NCI-H524 (cell line): ENCODE measurements at places on chromosomes 3 and 15.

GRCh38 chr15:101307048-101307896 lies 12.2 kb upstream of the SNRPA1 start:
- DNase-seq: no peak

DNA sequence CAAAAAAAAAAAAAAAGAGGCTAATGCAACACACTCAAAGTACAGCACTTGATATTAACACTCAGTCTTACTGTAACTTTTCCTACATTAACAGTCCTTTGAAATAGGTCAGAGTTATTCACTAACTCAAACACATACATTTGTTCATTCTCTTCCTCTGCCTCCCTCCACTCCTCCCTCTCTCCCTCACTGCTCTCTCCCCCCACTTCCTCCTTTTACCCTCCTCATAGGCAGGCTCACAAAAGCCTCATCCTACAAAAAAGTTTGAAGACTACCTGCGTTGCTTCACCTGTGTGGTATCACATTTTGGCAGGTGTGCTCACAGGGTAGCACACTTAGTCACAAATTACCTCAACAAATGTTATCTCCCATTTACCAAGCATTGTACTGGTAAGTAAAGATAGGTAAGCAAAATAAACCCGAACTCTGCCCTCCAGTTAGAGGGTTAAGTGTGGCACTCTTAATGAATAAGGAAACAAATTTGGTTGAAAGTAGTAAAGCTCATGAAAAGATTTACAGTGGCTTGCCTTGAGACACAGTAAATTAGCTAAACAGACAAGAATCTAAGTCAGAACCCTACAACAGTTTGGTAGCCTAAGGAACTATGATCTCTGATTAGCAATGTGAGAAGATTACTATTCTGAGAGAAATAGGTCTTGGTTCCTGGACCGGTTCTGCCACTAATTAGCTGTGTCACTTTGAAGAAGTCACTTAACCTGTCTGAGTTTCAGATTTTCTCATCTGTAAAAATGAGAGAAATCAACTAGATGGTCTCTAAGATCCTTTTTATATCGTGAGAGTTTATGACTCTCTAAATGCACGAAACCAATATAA lies 151.0 kb upstream of the MLF1 start:
- DNase-seq: no peak

- no peak for DNase-seq
Observed at GRCh38 chr3:156816091-156816793, 9.9 kb upstream of the LEKR1 start.

- no peak for DNase-seq
Observed at GRCh38 chr3:177300039-177300833, 103.0 kb upstream of the TBL1XR1 start.

GRCh38 chr3:89000886-89001285 lies 106.5 kb upstream of the EPHA3 start:
- DNase-seq: no peak

DNA sequence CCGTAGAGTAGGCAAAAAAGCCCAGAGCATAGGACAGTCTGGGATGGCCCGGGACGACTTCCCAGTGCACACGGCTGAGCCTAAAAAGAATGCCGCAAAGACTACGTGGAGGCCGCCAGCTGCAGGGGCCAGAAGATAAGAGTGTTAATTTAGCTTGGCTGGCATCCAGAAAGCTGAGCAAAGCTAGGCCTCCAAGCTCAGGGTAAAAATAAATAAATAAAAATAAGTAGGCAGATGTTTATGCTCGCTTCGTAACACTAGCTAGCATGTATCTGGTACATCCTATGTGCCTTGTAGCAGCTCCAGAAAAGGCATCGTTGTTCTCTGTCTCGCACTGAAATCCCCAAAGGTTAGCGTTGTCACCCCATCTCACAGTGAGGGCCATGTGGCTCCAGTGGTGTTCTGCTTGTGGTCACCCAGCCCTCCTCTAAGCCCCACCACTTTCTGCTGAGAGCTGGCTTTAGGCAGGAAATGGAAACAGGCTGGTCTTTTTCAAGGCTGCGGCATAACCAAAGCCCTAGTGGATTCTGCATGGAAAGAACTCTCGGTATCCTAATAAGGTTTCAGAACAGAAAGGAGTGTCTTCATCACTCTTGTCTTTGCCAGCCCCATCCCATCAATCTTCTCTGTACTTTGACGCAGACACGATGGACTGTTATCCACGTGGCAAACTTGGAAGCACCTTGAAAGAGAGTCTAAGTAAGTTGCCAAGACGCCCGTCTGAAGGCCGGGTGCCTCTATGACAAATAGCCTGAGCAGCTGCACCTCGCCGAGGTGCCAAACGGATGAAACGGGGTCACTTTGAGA lies 58.1 kb upstream of the MEF2A start:
- DNase-seq: peak; percentile 78

DNA sequence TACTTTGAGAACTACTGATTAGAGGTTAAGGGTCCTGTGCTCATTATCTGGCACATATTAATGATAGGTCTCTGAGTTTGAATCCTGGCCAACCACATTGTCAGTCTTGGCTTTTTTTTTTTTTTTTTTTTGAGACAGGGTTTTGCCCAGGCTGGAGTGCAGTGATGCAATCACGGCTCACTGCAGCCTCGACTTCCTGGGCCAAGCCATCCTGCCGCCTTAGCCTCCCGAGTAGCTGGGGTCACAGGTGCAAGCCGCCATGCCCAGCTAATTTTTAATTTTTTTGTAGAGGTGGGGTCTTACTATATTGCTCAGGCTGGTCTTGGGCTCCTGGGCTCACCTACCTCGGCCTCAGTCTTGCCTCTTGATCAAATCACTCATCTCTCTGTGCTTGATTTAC lies 547 bp upstream of the PCCB start:
- DNase-seq: peak; percentile 22

- peak; percentile 89 for DNase-seq
Observed at GRCh38 chr3:56556908-56557830, at the start of gene CCDC66. Gene CCDC66 (plus strand): TSS chr3:56557175. CDS start chr3:56557243, 68 bp downstream.

DNA sequence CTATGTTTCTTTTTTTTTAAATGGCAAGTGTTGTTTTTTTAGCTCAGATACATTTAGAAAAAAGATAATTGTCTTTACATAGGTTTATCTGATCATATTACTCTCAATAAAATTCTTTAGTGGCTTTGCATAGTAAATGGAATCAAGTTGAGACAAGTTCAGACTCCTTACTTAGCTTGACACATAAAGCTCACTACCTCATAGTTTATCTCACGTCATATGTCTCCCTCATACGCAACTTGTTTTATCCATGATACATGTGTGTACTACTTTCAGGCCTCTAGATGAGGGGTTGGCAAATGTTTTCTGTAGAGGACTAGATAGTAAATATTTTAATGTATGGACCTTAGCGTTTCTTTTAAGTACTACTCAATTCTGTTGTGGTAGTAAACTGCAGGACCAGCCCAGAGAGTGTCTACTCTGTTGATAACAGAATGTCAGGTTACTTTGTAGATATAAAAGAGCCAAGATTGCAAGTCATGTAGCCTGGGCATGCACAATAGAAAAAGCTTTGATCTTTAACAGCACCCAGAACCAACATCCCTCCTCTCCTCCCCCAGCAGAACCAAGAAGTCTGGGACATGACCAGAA lies 28.2 kb upstream of the MGA start:
- no peak for DNase-seq

- no peak for DNase-seq
Observed at GRCh38 chr3:124774327-124774718, 44.1 kb downstream of the UMPS start.

DNA sequence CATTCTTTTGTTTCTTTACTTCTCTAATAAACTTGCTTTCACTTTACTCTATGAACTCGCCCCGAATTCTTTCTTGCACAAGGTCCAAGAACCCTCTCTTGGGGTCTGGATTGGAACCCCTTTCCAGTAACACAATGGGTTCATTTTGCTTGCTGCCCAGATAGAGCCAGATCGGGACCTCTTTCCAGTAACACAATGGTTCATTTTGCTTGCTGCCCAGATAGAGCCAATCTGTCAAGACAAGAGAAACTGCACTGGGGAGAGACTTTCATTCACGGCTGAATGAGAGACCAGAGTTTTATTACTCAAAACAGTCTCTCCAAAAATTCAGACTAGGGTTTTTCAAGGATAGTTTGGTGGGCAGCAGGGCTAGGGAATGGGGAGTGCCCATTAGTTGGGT lies 25.4 kb downstream of the METTL6 start:
- DNase-seq: no peak

DNA sequence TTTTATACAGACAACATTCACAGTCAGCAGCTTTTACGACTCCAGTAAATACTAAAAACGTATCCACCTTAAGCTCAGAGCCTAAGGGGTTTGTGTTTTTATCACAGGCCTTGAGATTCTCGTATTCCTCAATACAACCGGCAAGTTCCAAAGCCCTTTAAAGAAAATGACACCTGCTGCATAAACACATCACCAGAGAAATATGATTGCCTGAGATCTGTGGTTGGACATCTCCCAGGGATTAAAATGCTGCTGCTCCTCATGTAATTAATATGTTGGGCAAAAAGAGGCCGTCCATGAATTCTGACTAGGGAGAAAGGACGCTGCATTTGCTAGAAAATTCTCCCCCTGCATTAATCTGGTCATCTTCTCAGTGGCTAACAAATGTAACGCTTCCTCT lies 544.8 kb downstream of the MAGI1 start:
- no peak for DNase-seq

- DNase-seq: no peak
Observed at GRCh38 chr3:181752202-181752671, 40.5 kb downstream of the SOX2 start.

DNA sequence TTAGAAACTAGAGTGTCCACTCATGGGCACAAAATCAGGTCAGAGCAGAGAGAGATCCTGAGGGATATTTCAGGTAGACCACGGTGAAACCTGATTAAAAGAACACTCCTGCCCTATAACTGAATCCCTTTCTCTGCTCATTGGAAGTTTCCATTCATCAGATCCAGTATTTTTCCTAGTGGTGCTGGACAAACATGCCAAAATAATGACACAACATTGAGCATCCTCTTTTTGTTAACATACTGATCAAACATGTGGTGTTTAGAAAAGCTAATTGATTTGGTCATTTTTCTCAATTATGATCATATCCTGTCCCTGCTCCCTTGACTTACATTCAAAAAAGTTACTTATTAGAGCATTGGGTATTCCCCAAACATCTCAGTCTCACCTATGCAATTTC lies 27.2 kb downstream of the PTX3 start:
- no peak for DNase-seq

DNA sequence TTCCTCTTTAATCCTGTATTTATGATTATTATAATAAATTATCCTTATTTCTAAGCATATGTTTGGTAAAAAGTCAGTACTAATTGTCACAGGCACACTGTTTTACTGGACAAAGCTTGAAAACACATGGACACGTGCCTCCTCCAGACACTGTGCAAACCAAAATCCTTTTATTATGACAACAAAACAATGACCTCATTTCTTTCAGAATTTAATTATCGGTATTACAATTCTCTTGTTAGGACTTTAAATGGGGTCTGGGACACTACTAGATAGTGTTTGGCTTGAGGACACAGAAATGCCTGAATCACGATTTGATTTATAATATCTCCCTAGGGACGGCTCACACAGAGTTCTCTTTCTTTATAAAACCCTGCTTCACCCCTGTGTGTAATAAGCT lies 107.3 kb upstream of the IGSF10 start:
- no peak for DNase-seq

DNA sequence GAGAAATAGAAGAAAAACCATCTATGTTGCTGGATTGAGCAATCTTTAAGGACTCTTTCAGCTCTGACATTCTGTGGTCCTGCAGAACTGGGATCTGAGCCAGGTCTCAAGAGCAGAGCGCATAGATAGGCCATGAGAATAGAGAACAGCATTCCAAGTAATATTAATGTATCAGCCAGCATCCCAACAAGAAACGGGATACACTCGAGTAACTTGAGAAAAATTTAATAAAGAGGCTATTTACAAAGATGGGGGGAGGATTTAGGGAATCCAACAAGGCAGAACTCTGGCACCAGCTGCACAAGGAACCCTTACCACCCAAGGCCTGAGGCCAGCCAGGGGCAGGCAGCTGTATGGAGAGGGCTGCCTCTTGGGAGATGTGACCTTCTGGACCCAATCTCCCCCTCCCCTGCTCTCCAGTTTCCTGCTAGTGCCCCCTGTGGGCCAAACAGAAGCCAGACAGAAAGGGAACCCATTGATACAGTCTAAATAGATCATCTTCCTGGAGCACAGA lies 8.2 kb downstream of the TMOD2 start:
- peak; percentile 85 for DNase-seq

GRCh38 chr3:142944342-142944741 lies 19.1 kb downstream of the PAQR9 start:
- no peak for DNase-seq

- DNase-seq: peak; percentile 85
Observed at GRCh38 chr3:138923531-138923994, 23.4 kb downstream of the FOXL2 start.
